ENCODE measurements at places on chromosomes 12 and 14. TPM values are rescaled to one million over a fixed set of nuclear protein-coding genes. Genes with fewer than 3 reads are reported as not detected.

- no peak overlapping the region for H3K4me3 ChIP-seq
- H3K27me3 ChIP-seq = no peaks in the 10 kb centered on the region
- no peaks in the 10 kb centered on the region for H3K36me3 ChIP-seq
- no peak overlapping the region for H3K27ac ChIP-seq
- peak; percentile 75 for DNase-seq
Measured at GRCh38 chr14:57066887-57067513, 201.7 kb downstream of the EXOC5 start.

GRCh38 chr14:102551995-102552705, 40.3 kb upstream of the RCOR1 start:
- DNase-seq = no peak
- H3K4me3 ChIP-seq = no peak overlapping the region
- H3K36me3 ChIP-seq = no peaks in the 10 kb centered on the region
- no peaks in the 10 kb centered on the region for H3K4me1 ChIP-seq
- no peaks in the 10 kb centered on the region for H3K27me3 ChIP-seq

DNA sequence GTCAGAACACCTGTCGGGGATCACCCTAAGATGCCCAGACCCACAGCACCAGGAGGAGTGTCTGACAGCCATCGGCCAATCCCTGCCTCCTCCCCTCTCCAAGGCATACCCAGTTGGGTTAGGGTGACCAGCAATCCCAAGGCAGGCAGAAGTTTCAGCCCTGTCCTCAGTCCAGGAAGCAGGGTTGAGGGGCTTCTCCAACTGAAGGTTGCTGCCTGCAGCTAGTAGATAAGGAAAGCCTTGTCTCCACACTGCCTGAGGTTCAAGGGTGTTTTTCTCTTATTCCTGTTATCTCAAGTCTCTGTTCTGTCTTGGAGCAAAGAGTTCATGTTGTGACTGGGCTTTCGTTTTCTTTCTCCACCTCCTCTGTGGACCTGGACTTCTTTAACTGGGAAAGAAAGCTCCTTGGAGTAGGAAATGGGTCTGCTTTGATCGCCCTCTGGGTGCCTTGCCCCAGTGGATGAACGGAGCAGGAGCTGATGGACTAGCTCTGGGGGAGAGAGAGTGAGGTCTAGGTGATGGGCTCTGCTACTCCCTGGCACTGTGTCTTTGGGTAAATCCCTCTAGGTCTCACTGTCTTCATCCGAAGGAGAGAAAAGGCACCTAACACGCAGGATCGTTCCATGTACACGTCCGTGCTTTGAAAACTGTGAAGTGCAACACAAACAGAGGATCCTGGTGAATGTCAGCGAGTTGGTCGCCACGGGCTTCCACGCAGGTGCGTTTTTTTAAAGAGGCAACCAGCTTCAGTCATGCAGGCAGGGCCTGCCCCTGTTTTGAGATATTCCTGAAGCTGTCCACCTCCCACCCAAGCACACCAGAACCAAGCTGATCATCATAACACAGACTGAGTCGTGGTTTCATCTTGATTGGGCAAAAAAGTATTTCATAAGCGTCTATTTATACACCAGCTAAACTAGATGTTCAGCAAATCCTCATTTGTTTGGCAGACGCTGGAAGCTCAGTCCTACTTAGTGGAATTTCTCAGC, 52.5 kb upstream of the FOXN3 start:
- no peaks in the 10 kb centered on the region for H3K27me3 ChIP-seq

- H3K4me1 ChIP-seq = no peaks in the 10 kb centered on the region
- DNase-seq = no peak
- H3K4me3 ChIP-seq = no peak overlapping the region
- no peak overlapping the region for H3K27ac ChIP-seq
Measured at GRCh38 chr14:74478996-74479635, 14.0 kb downstream of the NPC2 start.

DNA sequence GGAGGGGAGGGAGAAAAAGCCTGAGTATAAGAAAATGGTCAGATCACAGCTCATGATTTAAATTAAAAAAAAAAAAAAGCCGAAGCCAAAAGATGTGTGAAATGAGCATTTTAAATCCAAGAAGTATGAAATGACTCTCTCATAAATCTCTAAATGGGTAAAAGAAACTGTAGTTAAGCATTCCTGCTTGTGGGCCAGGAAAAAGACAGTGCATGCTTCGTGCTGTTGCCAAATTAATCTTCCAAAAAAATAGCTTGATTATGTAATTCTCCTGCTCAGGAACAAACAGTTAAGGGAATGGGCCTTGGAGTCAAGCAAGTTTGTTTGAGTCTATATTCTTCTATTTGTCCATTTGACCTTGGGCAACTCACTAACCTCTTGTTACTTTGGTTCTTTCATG, 325.4 kb upstream of the SEL1L start:
- H3K27ac ChIP-seq = no peak overlapping the region
- no peaks in the 10 kb centered on the region for H3K4me1 ChIP-seq
- no peaks in the 10 kb centered on the region for H3K27me3 ChIP-seq
- no peak overlapping the region for H3K4me3 ChIP-seq
- no peak for DNase-seq
- H3K36me3 ChIP-seq = peaks cover 28% of the 10 kb centered on the region

GRCh38 chr12:89461649-89462612, 62.7 kb downstream of the GALNT4 start:
- no peaks in the 10 kb centered on the region for H3K4me1 ChIP-seq
- no peak for DNase-seq
- H3K4me3 ChIP-seq = no peak overlapping the region
- no peaks in the 10 kb centered on the region for H3K27me3 ChIP-seq

DNA sequence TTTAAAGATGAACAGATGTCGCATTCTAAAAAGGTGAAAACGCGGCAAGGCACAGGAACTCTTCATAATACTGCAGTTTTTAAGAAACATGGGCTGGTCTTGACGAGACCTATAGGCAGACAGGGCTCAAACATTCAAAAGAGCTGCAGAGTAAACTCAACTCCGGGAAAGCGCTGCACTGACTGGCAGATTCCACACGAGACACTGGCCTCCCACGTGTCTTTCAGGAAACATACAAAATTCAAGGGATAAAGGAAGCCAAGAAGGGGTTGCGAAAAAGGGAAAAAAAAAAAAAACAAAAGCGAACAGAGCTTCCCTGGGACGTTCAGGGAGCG, 614 bp upstream of the ARF6 start:
- DNase-seq = no peak
- peak overlapping the region; percentile 92 for H3K4me3 ChIP-seq
- H3K4me1 ChIP-seq = no peaks in the 10 kb centered on the region
- H3K27me3 ChIP-seq = no peaks in the 10 kb centered on the region

Gene LGALS3
- 4.0 TPM for total RNA-seq

Gene NR1H4
- total RNA-seq = not detected
